Memory B cell (primary cell): ENCODE measurements at places on chromosomes 11 and 22.

DNA sequence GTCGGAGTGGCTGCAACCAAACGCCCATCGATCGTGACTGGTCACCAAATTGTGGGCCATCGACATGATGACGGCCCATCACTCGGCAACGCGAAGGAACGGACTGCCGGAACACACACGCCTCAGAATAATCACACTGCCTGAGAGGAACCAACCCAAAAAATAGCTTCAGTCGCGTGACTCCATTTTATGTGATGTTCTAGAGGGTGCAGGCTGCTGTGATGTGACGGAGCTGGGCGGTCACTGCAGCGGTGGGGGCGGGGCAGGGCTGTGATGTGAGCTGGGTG, 174.6 kb downstream of the CTTN start:
- no peak for DNase-seq

DNA sequence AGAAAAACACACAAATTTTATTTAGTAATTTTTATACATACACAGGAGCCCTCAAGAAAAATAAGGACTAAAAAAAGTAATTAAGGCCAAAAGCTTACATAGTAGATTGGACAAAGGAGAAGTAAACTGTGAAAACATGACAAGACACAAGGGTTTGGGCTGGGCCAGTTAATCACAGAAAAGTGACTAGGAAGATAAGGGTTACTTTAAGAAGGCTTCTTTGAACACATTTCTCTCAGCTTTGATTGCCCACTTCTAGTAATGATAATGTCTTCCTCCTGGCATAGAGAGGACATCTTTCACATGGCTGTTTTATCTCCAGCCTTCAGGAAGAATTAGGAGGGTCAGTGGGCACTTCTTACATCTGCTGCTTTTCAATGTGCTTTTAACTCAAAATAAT, 3.4 kb downstream of the RNF141 start:
- no peak for DNase-seq

- DNase-seq, result no peak
Observed at GRCh38 chr11:85811624-85812023, 683 bp upstream of the SYTL2 start.

- DNase-seq, result no peak
Observed at GRCh38 chr11:34860518-34860917, 55.7 kb downstream of the APIP start.

GRCh38 chr11:45105233-45105983, 41.0 kb upstream of the PRDM11 start:
- peak; percentile 57 for DNase-seq
